ENCODE measurements at places on chromosomes 12 and 14.

DNA sequence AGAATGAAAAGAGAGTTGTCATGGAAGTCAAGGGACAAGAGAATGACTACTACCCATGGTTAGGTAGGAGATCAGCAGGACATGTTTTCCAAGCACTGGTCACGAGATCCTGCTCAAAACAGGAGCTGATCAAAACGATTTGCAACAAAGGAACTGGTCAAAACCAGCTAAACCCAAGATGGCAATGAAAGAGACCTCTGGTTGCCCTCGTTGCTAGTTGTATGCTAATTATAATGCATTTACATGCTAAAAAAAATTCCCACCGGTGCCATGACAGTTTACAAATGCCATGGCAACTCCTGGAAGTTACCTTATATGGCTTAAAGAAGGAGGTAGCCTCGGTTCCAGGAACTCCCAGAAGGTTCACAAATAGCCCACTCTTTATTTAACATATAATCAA, 95.0 kb upstream of the OTX2 start:
- DNase-seq: no peak

DNA sequence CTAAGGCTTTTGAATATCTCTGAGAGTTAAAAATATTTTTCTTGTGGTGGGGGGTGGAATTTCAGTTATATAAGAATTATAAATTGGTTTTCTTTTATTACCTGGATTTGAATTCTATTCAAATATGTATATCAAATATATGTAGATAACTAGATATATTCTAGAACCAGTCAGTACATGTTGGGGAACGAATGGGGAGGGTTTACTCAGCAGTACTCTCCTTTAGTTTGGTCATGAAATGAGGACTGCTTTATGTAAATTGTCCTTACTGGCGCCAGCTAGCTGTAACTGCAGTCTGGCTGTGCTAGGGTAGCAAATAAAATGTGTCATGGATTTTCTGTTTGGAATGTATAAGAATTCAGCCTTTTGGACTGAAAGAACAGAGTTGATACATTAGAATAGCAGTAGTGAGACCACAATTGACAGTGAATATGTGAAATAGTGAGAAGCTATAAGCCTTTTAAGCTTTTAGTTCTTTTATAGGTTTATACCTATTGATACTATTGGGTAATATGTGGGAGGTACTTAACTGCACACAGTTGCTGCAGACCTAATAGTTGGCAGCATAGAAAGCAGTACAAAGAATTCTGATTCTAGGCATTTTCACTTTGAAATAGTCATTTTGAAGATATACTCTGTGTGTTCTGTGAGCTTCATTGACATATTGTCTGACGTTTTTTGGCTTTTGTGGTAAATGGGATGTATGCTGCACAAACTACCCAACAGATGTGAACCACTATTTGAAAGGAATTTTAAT, 29.0 kb downstream of the ATF7IP start:
- peak; percentile 86 for DNase-seq

GRCh38 chr12:25025260-25025659, 76.4 kb upstream of the BCAT1 start:
- no peak for DNase-seq

- no peak for DNase-seq
Observed at GRCh38 chr12:52439420-52439819, 5.2 kb upstream of the KRT75 start.
